CD4-positive, alpha-beta T cell treated with Interleukin-17A for 4 hours (primary cell): ENCODE measurements at places on chromosomes 1 and 21.

GRCh38 chr1:208013210-208013609 lies 102.3 kb upstream of the CD34 start:
- no peak for DNase-seq

DNA sequence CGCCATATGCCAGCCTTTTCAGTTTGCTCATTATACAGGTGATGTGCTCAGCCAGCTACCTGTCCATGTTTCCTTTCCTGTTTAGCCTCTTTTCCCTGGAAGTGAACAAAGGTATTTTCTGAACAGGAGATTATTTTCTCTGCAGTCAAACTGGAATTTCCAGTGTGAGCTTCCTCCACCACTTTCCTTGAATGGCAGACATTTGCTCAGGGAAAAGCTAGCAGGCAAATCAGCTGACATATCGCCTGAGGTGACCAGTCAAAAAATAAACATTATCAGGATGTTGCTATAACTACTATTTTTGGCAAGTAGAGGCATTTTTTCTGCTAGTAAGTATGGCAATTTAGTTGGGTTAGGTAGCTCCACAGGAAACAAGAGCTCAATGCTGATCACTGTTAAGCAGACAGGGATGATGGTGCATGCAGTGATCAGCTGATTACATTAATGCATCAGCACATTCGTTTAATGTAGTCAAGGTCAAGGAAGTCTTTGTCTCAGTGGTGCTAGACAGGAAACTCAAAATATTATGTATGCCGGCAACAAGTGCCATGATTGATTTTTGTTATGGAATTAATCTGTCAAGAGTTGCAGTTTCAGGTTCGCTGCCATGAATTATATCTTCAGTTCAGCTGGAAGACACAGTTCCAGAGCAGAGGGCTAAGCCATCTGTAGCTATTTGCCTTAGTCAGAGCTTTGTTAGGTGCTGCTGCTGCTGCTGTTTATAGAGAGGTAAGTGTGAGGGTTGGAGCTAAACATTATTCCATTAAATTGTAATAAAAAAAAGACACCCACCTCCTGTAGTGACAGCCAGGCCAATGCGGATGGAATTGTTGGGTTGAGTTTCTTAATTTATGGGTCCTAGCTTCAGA lies 179.7 kb upstream of the ST6GALNAC5 start:
- DNase-seq = no peak

DNA sequence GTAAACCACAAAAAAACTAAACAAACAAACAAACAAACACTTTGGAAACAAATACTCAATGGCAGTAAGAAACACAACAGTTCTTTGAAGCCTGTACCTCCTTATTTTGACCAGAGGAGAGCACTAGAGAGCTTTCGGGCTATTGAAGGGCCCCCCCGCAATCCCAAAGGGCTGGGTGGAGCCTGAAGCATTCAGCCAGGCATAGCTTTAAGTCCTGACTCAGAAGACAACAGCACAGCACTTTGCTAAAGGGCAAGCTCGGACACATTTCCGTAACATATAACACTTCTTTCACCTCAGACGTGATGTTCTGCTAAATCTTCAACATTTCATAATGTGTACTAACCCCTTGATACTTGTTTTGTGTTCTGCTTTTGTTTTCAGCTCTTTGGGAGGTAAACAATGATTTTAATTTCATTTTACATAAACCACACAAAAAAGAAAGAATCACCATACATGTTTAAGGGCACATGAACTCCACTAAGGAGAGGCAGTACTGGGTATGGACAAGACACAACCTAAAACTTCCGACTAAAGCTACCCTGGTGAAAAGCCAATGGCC lies 9.7 kb upstream of the SHCBP1L start:
- peak; percentile 34 for DNase-seq

DNA sequence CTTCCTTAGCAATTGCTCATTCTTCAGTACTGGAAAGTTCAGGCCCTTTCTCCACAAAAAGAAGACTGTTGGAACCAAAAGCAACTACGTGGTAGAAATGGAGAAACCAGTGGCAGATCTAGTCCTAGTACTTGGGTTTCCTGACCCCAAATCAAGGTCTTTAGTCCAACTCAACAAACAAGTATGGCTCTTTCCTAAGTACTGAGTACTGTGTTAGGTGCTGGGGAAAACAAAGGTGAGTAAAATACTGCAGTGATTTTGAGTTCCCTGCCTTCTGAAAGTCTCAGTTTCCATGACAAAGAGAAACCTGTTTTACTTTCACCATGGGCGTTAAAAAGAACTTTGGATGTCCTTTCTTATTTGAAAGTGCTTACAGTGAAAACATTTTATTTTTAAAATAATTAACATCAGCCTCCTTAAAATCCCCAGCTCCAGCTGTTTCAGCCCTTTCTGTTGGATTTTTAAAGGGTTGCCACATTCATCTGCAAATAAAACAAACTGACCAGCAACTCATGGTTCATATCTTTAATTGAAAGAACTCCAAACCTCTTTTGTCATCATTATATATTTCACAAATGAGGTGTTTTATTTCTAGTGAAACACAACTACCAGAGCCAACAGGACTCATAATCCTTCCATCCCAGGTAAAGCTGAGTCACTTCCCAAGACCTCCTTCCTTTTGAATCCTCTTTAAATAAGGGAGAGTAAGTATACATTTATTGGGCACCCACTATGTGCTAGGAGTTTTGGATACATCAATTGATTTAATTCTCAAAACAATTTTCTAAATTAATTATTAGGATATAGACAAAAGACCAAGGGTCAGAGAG lies 35.4 kb downstream of the PLPP3 start:
- no peak for DNase-seq

- no peak for DNase-seq
Observed at GRCh38 chr1:37482004-37482785, 7.8 kb downstream of the ZC3H12A start.

DNA sequence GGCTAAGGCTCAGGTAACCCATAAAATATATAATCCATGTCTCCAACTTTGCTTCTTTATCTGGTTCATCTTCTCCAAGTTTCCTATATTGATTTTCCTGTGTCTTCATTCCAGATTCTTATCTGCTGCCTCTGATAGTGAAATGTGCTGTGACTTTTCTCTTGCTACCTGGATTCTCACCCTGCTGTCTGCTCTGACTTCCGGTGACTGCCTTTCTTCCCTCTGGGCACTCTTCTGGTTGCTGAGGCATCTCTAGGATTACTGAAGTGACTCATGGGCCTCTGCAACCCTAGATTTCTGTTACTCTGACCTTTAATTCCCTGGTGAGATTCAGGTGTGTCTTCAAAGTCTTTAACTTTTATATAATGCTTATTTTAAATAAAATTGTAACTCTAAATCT lies 46.9 kb downstream of the GIPC2 start:
- no peak for DNase-seq

GRCh38 chr1:238604357-238604756 lies 713.6 kb upstream of the ZP4 start:
- DNase-seq = no peak

- DNase-seq = no peak
Observed at GRCh38 chr21:22703521-22703920, 1705.3 kb downstream of the NCAM2 start.

DNA sequence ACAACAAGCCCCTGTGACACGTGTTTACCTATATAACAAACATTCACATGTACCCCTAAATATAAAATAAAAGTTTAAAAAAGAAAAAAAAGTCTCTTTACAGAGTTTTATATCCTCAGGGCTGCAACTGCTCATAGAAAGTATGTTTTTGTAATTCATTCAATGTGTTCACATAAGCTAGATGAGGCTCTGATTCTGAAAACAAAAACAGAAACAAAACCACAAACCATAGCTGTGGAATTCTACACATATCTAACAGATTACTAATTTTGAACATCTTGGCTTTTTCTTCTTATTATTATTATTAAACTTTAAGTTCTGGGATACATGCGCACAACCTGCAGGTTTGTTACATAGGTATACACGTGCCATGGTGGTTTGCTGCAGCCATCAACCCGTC lies 579.6 kb upstream of the ZRANB2 start:
- no peak for DNase-seq

DNA sequence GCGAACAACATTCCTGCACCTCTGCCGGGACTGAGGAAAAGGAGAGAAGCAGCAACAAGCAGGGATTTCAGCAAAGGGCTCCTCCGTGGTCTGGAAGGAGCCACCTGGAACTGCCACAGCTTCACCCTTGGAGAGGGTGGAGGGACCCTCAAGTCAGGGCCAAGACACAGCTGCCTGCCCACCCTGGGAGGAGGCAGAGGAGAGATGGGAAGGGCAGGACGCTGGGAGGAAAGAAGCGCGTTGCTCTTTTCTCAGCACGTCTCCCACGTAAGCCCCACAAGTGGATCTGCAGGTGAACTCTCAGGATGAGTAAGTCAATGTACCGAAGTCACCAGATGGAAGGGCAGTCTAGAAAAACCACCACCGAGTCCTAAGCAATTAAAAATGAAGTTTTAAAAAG lies 39.6 kb downstream of the SLC19A1 start:
- DNase-seq = no peak

DNA sequence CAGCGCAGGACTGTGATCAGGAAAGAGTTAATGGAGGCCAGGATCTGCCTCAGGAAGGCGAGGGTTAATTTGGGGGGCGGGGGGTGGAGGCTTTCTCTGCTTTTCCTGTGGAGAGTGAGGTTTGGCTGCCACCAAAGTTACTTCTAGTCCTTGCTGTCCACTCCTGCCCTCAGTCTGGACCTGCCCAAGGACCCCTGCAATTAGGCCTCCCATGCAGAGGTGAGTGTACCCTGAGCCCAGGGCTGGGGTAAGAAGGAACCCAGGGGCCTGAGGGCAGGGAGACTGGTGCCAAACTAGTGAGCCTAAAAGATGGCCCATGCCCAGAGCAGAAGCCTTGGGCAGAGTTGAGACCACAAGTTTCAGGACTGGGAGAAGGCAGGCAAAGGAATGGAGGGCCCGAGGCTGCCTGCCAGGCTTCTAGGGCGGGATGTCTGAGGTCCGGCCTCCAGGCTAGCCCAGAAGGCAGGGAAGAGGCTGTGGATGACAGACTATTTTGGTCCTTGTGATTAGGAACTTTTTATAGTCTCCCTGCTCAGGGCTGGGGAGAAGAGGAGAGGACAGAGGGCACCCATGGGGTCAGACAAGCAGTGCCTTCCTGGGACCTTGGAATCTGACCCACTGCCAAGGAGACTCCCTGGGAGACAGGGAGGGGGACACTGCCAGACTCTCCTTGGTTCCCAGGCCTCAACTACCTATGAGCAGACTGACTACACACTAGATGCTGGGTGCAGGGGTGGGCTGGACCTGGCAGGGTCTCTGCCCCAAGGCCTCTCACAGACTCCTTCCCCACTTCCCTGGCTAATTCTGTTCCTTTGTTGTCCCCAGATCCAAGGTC lies at the start of gene FAM110D:
FAM110D (plus strand) TSS at position 172 of the 835 bp plus-strand sequence. CDS start 2,213 bp downstream, outside the sequence.
- no peak for DNase-seq

GRCh38 chr1:211939876-211940468 lies 95.4 kb downstream of the INTS7 start:
- no peak for DNase-seq

GRCh38 chr1:58158506-58159433 lies 387.8 kb downstream of the OMA1 start:
- no peak for DNase-seq

DNA sequence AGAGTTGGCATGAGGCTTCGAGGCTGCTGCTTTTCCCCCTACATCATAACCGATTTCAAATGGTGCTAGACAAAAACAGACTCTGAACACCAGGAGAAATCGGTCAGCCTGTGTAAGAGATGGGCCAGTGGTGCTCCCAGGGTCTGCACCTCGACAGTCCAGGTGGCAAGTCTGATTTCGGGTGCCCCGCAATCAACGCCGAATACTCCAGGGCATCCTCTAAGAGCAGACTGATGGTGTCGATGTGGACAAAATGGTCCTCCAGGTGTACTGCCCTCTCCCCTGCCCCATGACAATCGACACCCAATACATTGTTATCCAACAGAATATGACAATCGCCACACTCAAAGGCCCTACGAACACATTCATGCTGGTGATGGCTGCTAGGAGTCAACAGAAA lies 50.0 kb downstream of the CD46 start:
- DNase-seq = no peak

DNA sequence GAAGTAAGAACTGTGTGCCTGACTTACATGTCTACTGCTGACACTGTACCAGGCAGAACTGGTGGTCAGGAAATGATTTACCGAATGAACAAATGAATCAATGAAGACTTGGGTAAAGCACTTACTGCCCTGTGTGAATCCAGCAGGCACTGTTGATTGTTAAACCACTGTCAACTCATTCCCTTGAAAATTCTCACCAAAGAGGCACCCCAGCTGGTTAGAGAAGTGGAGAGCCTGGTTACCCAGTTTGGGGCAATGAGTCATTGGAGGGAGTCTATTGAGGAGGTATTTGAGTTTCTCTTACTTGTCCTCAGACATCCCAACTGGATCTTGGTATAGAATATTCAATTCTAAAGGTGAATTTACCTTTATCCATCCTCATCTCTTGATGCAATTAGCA lies 34.2 kb downstream of the JUN start:
- no peak for DNase-seq

GRCh38 chr1:195415584-195415983 lies 1192.7 kb downstream of the KCNT2 start:
- no peak for DNase-seq

GRCh38 chr1:108725906-108726305 lies 13.2 kb downstream of the FNDC7 start:
- DNase-seq = no peak

- no peak for DNase-seq
Observed at GRCh38 chr1:23661887-23662286, 29.7 kb upstream of the RPL11 start.

DNA sequence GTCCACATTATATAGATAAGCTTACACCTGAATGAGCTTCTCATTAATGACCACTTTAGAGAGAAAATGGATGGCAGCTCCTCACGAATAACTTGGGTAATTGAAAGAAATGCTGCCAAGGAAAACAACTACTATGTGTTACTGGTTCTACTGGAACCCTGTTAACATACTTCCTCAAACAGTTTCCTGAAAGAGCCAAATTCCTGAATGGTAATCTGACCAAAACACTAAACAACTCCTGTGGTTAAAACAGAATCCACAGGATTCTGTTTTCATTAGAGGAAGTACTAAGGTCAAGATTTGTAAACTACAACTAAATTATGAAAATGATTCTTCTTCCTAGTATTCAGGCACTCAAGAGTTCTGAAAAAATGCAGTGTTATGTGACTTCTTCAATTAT lies 107.2 kb downstream of the DNM3 start:
- DNase-seq = no peak

DNA sequence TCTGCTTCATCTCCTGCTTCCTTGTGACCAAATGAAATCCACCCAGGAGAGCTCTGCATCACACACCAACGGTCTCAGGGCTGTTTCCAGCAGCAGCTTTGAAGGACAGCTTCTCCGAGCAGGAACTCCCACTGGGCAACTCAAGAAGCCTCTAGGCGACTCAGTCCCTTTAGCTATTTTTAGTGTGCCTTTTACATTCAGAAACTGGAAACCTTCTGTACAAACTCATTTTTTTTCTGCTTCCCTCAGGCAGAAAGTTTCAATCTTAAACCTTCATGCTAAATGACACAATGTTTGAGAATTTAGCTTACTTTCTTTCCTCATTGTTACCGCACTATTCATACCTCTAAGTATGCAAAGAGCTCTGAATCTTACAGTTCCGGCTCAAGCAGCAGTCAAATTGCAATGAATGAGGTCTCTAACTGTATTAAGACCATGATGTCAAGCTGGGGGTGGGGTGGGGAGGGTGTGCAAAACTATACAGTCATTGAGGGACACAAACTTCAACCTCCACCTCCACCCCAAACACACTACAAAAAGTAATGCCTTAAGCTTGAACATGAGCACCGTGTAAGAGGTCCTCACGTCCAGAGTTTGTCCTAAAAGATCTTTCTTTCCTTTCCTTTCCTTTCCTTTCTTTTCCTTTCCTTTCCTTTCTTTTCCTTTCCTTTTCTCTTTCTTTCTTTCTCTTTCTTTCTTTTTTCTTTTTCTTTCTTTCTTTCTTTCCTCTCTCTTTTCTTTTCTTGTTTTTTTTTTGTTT lies 16.4 kb upstream of the TARBP1 start:
- no peak for DNase-seq
